ENCODE measurements at places on chromosomes 1 and 21. TPM values are rescaled to one million over a fixed set of nuclear protein-coding genes. Genes with fewer than 3 reads are reported as not detected.

The PODN gene
- polyA plus RNA-seq, result 209 TPM

The STPG1 gene
- 3.0 TPM for polyA plus RNA-seq

The TSPAN1 gene
- polyA plus RNA-seq, result 18.4 TPM

The MYBPHL gene
- 0.06 TPM for polyA plus RNA-seq

The ATP8B2 gene
- polyA plus RNA-seq, result 14.5 TPM

The NPHS2 gene
- polyA plus RNA-seq, result not detected

The ARHGAP30 gene
- 10.8 TPM for polyA plus RNA-seq

The NTMT2 gene
- not detected for polyA plus RNA-seq

The TNFRSF9 gene
- 0.21 TPM for polyA plus RNA-seq

The ORC1 gene
- polyA plus RNA-seq, result 0.34 TPM

The MTARC1 gene
- polyA plus RNA-seq, result 136 TPM

The LRRC39 gene
- 1.0 TPM for polyA plus RNA-seq

The HIPK1 gene
- 8.4 TPM for polyA plus RNA-seq

The HPCAL4 gene
- polyA plus RNA-seq, result 1.8 TPM

The CFAP107 gene
- not detected for polyA plus RNA-seq

The PGLYRP3 gene
- not detected for polyA plus RNA-seq

The B4GALT3 gene
- 26.4 TPM for polyA plus RNA-seq

The GJA5 gene
- polyA plus RNA-seq, result 1.3 TPM

The ASTN1 gene
- 0.17 TPM for polyA plus RNA-seq

The ARID4B gene
- polyA plus RNA-seq, result 16.1 TPM

The TPTE gene
- polyA plus RNA-seq, result not detected

The TRIM45 gene
- polyA plus RNA-seq, result 3.6 TPM

The CNIH3 gene
- polyA plus RNA-seq, result 3.1 TPM

The RNU1-1 gene
- polyA plus RNA-seq, result not detected

The FAM72B gene
- 0.45 TPM for polyA plus RNA-seq

The ZMYM1 gene
- 3.6 TPM for polyA plus RNA-seq

The KAZN gene
- polyA plus RNA-seq, result 2.6 TPM

The AIRE gene
- 0.15 TPM for polyA plus RNA-seq

The UBXN11 gene
- 16.9 TPM for polyA plus RNA-seq

The CSF1 gene
- 10.6 TPM for polyA plus RNA-seq

The CD5L gene
- polyA plus RNA-seq, result 0.06 TPM

The NEK2 gene
- 0.07 TPM for polyA plus RNA-seq

The CFHR5 gene
- polyA plus RNA-seq, result not detected

The NID1 gene
- 25.8 TPM for polyA plus RNA-seq

The PADI2 gene
- 4.3 TPM for polyA plus RNA-seq

The MATN1 gene
- polyA plus RNA-seq, result 0.21 TPM

The KIRREL1 gene
- polyA plus RNA-seq, result 41.1 TPM

The CHI3L2 gene
- 1.0 TPM for polyA plus RNA-seq

The SLC1A7 gene
- polyA plus RNA-seq, result 0.54 TPM

The CFAP45 gene
- polyA plus RNA-seq, result 1.1 TPM

The WDR77 gene
- polyA plus RNA-seq, result 29.0 TPM

The CLDN19 gene
- not detected for polyA plus RNA-seq

The CYP4A11 gene
- polyA plus RNA-seq, result not detected

The C4BPB gene
- polyA plus RNA-seq, result 3.0 TPM

The CTSK gene
- 64.2 TPM for polyA plus RNA-seq

The TDRKH gene
- polyA plus RNA-seq, result 2.9 TPM

The ERRFI1 gene
- polyA plus RNA-seq, result 211 TPM

The LCE2A gene
- not detected for polyA plus RNA-seq

The FMOD gene
- polyA plus RNA-seq, result 47.6 TPM

The FCRL2 gene
- 0.29 TPM for polyA plus RNA-seq

The C1orf115 gene
- 33.2 TPM for polyA plus RNA-seq

The E2F2 gene
- polyA plus RNA-seq, result 0.16 TPM

The LRRC71 gene
- polyA plus RNA-seq, result 0.16 TPM

The RGS8 gene
- polyA plus RNA-seq, result 0.11 TPM
